ENCODE measurements at places on chromosomes 6 and 20. TPM values are rescaled to one million over a fixed set of nuclear protein-coding genes. Genes with fewer than 3 reads are reported as not detected.
A peak's percentile ranks its signal among the peaks of the same experiment; 100 is the strongest.

Gene MAK
- not detected for total RNA-seq

Gene OR2H1
- not detected for total RNA-seq

GRCh38 chr6:112504621-112505020 lies 157.5 kb downstream of the RFPL4B start:
- no peak for DNase-seq

DNA sequence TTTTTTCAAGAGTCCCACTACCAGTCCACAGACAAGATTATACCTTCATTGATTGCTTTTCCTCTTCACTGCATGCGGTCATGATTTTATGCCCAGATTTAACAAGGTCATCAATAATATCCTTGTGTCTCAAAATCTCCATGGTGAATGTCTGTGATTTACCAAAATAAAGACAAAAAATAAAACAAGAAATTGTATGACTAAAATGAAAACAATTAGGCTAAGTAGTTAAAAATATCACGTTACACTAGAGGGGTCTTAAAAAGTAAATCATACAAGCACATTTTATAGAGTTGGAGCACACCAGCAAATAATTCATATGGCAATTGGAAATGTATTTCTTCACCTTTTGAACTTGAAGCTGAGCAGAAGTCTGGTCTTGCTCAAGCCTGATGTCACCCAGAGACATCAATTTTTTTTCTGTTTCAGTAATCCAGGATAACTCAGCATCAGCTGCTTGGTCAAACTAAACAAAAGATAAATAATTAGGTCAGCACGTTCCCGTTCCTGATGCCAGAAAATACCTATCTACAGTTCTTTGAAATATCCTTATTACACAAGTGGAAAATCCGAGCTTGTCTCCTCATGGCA lies 125.4 kb downstream of the DST start:
- DNase-seq: peak; percentile 32

DNA sequence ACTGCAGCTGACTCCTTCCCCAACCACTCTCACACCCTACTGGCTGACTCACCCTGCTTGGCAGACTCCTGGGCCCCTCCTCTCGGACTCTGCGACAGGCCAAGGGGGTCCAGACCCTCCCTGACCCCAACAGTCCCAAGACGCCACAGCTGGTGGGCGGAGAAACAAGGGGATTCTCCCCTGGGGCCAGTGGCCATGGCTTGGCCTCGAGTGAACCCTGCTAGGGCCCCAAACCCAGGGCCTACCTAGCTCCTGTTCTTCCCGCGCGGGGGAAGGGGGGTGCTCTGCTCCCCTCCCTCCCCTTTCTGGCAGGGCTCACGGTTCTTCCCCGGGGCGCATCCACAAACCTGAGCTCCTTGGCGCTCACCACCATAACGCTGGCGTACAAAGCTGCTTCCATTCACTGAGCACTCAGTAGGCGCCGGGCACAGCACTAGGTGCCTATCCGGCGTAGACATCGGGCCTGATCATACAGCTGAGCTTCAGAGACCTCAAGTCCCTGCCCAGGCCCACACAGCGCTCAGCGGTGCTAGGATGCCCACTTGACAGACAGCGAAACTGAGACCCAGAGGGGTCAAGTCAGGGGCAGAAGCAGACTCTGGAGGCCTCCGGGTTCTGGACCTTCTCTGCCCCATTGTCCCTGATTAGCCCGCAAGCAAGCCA lies 597 bp downstream of the ADA start:
- DNase-seq: no peak

GRCh38 chr6:15434263-15434662 lies 188.4 kb downstream of the JARID2 start:
- no peak for DNase-seq

DNA sequence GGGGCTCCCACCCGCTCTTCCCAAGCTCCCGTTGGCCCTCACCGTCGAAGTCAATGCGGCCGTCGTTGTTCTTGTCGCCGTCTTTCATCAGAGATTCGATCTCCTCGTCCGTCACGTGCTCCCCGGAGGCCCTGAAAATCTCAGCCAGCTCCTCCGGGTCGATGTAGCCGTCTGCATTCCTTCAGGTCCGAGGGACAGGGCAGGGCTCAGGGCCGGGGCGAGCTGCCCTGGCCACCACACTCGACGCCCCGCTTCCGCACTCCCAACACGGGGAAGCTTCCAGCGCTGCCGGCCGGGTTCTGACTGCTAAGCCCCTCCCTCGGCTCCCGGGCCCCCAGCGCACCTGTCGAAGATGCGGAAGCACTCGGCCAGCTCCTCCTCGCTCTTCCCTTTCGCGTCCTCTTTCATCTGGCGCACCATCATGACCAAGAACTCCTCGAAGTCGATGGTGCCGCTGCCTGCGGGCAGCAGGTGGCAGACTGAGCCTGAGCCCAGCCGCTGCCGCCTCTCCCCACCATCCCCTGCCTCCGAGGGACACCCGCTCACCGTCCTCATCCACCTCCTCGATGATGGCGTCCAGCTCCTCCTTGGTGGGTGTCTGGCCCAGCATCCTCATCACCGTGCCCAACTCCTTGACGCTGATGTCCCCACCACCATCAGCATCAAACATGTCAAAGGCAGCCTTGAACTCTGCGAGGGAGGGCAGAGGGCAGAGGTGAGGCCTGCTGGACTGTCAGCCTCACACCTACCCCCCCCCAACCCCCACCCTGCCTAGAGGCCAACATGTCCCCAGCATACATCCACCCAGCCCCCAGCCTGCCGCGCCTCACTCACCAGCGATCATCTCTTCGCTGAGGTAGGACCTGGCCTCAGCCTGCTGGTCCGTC lies 2.9 kb downstream of the TNNC2 start:
- peak; percentile 31 for DNase-seq

DNA sequence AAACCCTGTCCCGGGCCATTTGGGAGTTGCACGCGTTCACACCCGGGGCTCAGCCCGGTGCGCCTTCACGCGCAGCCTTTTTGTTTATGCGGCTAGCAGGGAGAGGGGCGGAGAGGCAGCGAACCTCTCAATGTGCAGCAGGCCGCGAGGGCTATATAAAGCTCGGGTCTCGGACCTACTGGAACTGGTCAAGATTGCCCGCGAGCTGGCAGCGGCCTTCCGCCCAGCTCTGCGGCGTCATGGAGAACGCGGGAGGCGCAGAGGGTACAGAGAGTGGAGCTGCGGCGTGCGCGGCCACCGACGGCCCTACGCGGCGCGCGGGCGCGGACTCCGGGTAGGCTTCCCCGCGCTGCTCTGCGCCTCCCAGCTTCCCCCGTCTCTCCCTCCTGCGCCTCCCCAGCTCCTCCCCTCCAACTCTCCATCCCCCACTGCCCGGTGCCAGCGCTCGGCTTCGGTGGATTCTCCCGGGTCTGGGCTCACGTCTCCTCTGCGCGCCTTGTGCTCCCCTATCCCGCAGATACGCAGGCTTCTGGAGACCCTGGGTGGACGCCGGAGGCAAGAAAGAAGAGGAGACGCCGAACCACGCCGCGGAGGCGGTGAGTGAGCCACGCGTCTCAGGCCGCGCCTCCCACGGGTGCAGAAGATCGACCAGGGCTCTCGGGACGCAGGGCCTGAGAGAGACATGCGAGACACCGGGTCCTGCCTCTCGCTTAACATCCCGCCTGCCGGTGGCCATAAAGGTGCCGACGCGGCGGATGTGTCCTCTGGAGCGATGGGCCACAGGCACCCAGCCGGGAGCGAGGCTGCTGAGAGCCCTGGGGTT lies at the start of gene RIPPLY2:
RIPPLY2 (plus strand) TSS at position 183 of the 823 bp plus-strand sequence; CDS start at position 240, 57 bp downstream.
- DNase-seq: peak; percentile 45

DNA sequence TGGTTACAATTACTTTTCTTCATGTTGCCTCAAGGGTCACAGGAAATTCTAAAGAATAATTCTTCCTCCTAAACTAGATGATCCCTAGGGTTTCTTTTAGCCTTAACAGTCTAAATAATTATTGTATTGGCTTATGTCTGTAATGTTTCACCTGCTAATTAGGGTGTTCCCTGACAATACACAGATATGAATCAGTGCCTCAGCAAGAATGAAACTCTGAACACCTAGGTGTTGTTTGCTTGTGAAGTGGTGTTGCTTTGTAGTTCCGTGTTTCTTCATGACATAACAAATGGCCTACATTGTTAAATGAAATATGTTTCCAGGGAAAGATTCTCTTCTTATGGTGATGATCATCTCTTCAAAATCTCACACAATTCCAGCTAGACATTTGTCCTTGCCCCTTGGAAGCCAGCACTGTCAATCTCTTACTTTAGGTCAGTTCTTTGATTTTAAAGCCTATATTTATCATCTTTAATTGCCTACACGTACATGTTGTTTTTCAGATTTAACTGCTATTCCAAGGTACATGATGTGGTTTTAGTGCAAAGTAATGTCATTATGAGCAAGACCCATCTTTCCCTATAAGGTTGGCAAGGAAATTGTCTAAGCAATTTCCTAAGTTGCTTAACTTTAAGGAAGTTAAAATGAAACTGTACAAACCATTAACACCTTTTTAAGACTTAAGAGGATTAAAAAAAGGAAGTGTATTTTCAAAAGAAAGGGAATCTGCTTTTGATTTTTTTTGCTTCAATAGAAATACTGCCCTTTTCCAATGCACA lies 111.9 kb downstream of the TBC1D7 start:
- DNase-seq: no peak

DNA sequence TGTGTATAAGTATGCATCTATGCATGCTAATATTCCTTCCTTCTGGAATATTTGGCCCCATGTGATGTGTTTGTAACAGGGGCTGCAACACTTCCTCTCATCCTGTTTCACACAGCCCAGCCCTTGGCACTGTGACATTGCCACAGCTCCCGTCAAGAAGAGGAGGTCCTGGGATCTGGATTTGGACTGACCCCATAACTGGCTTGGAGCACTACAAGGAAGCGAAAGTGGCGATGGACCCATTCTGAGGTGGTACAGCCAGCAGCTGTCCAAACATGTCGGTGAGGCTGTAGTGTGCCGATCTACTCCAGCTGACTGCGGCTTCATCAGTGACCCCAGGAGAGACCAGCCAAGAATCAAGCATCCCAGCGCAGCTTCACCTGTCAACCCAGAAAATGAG lies 18.2 kb downstream of the SYNDIG1 start:
- no peak for DNase-seq

Measured in fibroblast of lung (primary cell).